ENCODE measurements at places on chromosomes 4 and X. TPM values are rescaled to one million over a fixed set of nuclear protein-coding genes. Genes with fewer than 3 reads are reported as not detected.

Gene SPANXD
- total RNA-seq, result not detected

Gene PAGE4
- not detected for total RNA-seq

Gene GAB3
- 4.5 TPM for total RNA-seq

Gene NDNF
- 21.7 TPM for total RNA-seq

Gene FGF13
- 15.4 TPM for total RNA-seq

Gene ESX1
- total RNA-seq, result not detected

Gene SLC6A14
- total RNA-seq, result 11.2 TPM

Gene GLRA3
- total RNA-seq, result not detected

Gene PIGA
- 22.2 TPM for total RNA-seq

Gene ARHGEF6
- 18.6 TPM for total RNA-seq

Gene PFKFB1
- total RNA-seq, result 3.3 TPM

Gene IQSEC2
- total RNA-seq, result 6.6 TPM

Gene NAP1L3
- total RNA-seq, result 8.5 TPM

Gene ITGB1BP2
- 10.9 TPM for total RNA-seq

Gene IDUA
- total RNA-seq, result 6.9 TPM

Gene GATA1
- 1.1 TPM for total RNA-seq

Gene SSX2
- total RNA-seq, result not detected
